Gastroesophageal sphincter (tissue), 4 donors: ENCODE measurements at places on chromosomes 12 and 14.

- peak; percentile 76 for ATAC-seq
Measured at GRCh38 chr12:105025890-105026289, 39.8 kb downstream of the NOPCHAP1 start.

DNA sequence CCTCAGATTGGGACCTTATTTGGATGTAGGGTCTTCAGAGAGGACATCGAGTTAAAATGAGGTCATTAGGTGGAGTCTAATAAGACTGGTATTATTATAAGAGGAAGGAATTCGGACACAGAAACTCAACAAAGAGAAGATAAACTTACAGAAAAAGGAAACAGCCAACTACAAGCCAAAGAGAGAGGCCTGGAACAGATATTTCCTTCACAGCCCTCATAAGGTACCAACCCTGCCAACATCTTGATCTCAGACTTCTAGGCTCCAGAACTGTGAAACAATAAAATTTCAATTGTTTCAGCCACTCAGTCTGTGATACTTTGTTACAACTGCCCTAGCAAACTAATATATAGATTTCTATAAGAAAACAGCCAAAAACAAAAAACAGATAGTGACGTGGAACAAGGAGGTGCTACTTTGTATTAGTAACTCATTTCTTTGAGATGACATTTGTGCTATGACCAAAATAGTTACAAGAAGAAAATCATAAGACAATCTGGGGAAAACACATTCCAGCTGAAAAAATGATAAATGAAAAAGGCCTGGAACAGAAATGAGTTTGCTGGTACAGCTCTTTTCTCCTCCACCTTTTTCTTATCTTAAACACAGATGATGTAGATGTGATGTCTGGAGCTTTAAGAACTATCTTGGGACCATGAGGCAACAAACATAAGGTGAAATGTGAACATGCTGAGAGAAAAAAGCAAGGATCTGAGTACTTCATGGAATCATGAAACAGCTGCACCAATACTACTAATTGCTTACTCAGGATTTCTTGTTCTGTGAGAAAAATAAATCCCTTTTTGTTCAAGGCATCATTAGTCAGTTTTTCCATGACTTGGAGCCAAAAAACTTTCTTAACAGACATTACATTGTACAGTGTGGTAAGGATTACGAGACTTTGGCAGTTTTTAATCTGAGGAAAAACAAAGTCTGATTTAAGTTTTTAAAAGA is 243.2 kb downstream of the ANO6 start:
- ATAC-seq: no peak

DNA sequence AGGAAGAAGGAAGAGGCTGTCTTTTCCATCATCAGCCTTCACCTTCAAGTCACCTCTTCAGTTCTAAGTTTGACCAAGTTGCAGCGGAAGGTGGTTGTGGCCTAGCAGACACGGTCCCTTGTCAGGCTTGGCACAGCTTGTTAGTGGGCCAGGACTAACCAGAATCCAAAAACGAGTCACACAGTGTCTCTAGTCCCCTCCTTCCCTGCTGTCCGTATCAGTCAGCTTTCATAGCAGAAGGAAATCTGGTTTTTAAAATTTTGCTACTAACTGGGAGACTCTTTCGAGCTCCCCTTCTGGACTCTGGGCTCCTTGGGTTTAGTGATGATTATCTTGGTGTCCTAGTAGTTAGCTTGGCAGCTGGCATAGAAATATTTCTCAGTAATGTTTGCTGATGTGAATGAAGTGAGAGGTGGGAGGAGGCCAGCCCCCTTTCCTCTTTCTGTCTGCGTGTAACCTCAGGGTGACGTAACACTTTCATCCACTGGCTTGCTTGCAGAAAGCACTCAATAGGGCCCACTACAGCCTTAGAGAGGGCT is 3.8 kb downstream of the ETV6 start:
- ATAC-seq: no peak

- no peak for ATAC-seq
Measured at GRCh38 chr12:47346251-47347019, 266.7 kb upstream of the AMIGO2 start.

GRCh38 chr12:123475246-123475703 is 17.3 kb downstream of the SNRNP35 start:
- no peak for ATAC-seq

DNA sequence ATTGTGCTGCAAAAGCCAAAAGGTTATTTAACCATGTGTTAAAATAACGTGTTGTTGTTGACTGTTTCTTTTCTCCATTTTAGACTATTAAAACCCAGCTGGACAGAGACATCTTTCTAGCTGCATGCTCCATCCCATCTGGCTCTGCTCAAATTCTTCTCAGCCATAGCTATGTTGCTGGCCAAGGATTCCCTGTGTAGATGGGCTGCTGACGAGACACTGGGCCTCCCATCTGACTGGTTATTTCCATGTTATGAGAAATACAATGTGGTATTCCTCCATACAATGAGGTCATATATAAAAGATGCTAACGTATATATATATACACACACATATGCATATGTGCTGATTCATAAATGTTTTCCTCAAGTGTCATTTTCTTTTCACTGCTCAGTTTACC is 30.1 kb downstream of the MED13L start:
- no peak for ATAC-seq

- peak; percentile 69 for ATAC-seq
Measured at GRCh38 chr14:100532906-100533655, 54.1 kb downstream of the BEGAIN start.

DNA sequence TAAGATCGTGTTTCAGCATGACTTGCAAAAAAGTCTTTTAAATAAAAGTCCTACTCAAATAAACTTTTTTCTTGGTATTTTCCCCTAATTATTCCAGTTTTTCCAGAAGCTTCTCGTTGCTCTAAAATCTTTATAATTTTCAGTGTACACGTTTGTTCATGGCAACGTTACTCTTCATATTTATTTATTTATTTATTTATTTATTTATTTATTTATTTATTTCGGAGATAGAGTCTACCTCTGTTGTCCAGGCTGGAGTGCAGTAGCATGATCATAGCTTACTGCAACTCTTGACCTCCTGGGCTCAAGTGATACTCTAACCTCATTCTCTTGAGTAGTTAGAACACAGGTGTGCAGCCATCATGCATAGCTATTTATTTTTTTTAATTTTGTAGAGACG is 438.3 kb upstream of the MDGA2 start:
- ATAC-seq: no peak

DNA sequence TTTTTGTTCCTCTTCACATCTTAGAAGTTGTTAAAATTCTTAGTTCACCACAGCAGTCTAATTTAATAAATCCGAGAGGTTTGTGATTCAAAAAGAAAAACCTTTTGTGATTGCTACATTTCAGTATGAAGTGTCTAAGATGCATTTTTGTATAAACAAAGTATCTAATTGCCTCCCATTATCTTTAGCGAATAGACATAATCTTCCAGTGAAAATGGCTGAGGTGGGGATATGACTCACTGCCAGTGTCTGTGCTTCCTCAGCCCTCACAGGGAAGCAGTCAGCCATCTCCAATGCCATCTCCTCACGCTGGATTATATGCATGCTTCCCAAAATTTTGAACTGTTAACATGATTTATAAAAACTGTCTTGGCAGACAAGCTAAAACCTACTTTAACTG is 7.6 kb downstream of the GCH1 start:
- no peak for ATAC-seq

DNA sequence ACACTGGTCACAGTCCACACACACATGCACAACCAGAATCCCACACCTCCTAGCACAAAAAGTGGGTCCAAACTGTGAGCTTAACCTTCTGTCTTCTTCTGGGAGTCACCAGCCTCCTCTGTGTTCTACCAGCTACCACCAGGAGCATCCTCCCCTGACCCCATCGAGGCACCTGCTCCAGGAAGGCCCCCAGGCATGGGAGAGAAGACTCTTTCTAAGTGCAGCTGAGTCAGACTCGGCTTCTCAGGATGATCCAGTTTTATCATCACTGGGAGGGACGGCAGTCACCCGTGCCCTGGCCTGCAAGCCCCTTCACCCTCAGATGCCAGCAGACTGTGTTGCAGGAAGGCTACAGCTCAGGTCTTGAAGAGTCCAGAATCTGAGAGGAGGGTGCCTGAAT is 7.9 kb upstream of the ENDOU start:
- no peak for ATAC-seq

GRCh38 chr12:12468575-12468974 is 94.1 kb downstream of the DUSP16 start:
- no peak for ATAC-seq

DNA sequence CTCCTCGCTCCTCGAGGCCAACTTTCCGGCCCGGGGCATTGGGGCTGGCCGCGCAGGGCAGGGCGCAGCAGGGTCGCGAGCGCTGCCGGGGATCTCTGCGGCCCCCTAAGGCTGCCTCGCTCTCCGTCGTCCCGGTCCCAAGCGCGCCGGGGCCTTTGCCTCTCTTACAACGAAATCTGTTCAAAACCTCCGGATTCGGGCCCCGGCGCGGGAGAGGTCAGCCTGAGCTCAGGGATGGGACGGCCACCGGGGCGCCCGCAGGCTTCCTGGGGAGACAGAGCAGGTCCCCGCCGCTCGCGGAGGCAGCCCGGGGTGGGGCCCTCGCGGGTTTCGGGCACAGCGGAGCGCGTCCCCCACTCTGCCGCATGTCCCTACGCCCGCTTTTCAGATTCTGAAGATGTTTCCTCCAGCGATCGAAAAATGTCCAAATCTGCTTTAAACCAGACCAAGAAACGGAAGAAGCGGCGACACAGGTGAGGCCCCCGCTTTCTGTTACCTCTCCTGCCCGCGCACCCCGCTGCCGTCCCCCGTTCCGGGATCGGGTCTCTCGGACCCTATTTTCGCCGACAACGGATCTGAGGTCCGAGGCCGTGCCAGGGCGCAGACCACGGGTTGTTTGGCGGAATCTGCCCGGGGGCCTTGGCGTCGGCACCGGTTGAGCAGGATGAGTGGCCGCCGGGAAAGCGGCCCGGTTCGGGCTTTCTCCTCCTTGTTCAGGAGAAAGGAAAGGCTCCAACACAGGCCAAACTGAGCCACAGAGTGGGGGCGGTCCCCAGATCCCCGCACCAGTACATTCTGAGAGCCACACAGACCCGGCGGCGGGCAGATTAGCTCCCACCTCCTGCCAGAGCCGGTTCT is 1.8 kb downstream of the VSX2 start:
- ATAC-seq: no peak

DNA sequence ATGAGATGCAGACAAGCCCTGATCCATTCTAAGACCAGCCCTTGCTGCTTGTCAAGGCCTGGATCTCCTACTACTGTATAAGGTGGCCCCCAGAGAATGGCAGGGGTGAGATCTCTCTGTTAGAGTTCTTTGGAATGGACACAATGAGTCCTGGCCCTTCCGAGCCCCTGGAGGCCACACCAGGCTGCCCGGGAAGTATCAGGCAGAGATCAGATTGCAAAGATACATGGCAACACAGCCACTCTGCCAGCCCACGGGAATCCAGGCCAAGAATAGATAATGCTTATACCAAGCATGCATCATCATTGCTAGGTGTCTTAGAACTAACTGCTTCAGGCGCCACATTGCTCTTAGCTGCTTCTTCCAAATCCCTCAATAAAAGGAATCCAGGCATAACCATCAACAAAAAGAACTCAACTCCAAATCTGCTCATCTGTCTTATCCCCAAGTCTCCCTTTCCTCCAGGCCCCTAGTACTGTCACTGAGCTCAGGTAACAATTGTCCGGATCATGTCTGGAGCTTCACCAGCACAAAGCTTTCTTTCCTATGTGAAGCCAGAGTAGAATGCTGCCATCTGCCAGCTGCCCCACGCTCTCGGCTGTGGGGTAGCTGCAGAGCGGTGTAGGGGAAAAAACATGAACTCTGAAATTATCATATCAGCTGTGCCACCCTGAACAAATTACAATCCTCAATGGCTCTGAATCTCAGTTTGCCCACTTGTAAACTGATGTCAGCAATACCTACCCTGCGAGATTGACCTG is 5.5 kb upstream of the VASH1 start:
- no peak for ATAC-seq

DNA sequence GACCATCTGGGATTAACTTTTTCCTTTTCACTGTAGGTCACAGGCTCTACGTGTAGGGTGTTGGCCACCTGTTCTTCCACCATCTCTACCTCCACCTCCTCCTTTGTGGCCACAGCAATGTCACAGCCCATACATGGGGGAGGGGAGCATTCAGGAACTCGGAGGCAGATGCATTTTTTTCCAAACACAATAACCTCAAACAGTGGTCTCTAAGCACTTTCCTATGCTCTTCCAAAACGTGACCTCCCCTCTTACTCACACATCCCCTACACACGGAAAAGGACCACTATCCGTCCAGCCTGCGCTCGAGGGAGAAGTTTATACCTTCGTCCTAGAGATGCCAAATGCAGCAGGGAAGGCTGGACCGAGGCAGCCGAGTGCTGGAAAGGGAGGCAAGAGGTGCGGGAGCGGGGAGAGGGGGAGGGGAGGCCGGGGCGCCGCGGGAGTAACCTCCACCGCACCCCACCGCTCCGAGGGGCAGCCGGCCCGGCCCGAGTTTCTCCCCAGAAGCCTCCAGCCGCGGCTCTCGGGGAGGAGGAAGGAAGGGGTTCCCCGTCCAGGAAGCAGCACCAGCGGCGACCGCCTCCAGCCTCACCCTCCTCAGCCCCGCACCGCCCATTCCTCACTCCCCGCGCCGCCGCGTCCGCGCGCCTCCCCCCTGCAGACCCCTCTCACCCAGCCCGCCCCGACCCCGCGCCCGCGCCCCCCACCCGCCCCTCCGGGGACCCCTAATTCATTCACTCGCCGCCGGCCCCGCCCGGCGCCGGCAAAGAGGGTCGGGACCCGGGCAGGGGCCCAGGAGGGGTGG is 594 bp downstream of the KRAS start:
- ATAC-seq: peak; percentile 20

DNA sequence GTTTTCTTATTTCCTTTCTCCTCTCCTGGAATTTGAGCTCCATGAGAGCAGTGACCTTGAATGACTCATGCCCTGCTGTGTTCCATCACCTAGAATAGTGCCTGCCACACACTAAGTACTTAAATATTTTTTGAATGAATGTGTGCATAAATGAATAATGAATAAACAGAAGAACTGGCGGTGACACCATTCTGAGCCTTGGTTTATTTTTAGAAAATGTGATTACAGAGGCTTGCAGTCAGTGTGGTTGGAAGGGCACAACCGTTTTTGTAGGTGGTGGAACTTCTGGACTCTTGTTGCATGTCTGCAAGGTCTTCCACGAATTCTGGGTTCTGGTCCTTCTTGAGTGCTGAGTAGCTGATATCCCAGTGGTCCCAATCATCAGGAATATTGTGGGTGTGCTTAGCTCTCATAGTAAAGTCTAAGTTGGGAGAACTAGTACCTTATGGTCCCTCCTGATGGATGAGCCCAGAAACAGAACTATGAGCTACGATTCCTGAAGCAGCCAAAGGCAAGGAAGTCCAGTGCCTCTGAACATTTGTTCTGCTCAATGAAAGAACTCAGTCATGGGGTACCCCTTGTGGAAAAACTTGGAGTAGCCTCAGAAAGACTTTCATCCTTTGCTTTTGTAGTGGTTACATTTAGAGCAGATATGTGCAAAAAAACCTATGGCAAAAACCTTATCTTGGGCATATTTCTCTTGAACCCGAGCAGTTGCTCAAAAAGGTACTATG is 28.8 kb upstream of the BHLHE41 start:
- peak; percentile 85 for ATAC-seq

DNA sequence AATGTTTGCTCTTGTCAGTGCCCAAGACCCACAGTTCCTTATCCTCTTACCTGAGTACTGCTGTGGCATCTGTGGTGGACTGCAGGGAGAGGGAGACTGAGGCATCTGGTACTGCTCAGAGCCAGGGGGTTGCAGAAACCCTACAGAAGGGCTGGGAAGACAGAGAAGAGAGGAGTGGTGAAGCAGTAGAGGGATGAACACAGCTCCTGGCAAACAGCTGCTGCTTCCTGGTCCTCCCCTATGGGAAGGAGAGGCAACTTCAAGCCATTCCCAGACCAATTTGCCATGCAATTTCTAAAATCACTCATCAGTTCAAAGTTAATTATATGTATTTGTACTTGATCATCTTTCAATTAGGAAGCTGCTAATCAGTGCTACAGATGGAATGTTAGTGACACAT is 15.7 kb upstream of the STAC3 start:
- no peak for ATAC-seq
